ENCODE measurements at places on chromosomes 13 and 19.

DNA sequence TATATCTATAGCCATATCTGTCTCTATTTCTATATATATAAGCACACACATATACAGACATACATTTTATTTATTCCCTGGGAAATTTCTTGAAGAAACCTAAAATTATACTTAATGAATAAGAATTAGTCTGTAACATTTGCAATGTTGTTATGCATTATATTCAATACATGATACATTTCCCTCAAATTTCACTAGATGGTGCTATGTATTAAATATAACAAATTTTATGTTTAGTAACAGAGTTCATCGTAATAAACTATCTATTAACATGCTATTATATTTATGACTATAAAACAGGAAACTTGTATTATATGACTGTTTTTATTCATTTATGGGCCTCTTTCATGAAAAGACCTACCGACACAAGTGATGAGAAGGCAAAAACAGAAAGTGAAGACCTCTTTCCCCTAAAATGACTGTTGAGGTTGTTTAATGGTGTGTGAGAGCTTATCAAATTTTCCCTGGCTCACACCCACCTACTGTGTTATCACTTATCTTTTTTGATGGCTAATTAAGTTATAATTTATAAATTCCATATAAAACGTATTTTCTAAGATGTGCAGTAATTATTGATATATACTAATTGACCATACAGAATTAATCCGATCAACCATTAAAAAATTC is 881.9 kb downstream of the SLITRK6 start:
- DNase-seq, result no peak

GRCh38 chr19:13013649-13014048 is 18.4 kb downstream of the NFIX start:
- DNase-seq, result no peak

DNA sequence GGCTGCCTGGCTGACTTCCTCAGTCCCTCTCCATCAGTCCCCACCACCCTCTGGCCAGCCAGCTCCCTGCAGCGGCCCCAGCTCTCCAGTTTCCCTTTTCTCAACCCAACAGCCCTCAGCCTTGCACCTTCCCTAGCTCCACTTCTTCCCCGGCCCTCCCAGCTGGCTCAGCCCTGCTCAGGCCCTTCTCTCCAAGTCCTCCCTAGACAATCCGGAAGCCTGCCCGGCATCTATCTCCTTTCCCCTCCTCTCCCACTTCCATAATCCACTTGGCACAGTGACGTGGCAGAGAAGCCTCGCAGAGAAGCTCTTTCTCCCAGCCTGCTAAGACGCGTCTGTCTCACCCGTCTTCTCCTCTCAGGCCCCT is 1.1 kb downstream of the UBXN6 start:
- DNase-seq, result no peak

DNA sequence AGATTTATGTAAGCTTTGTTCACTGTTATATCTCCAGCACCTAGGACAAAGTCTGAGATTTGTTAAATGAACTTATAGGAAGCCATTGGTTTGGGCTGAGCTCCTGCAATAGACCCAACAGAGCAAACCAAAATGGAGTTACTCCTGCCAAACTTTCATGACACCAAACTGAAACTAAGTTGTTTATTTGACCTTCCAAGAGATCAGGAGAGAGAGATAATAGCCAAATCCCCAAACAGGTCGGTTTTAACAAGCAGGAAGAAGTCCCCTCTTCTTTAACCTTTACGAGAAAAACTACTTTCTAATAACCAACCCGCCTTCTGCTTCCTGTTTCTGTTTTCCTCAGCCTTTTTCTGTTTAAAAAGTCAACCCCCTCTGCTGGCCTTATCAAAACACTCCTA is 54.9 kb upstream of the ATP12A start:
- DNase-seq, result no peak

DNA sequence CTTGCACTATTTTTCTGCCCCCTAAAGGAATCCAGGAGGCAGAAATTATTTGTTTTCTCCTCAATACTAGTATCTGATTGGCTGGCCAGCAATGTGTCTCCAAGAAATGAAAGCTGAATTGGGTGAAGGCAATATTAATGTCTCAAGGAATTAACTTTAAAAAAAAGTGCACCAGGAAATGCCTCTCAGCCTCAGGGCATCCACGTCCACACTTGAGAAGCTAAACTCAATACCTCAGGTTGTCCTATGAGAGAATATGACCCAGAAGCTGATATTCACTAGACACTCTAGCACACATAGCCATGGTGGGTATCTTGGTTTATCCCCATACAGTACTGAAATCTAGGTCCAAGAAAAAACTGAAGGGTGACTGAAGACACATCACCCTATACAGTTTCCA is 2.1 kb downstream of the ZNF91 start:
- no peak for DNase-seq

- DNase-seq, result no peak
Measured at GRCh38 chr13:33611121-33611805, 206.7 kb upstream of the RFC3 start.

- DNase-seq, result no peak
Measured at GRCh38 chr13:35906636-35907035, 224.5 kb downstream of the DCLK1 start.

DNA sequence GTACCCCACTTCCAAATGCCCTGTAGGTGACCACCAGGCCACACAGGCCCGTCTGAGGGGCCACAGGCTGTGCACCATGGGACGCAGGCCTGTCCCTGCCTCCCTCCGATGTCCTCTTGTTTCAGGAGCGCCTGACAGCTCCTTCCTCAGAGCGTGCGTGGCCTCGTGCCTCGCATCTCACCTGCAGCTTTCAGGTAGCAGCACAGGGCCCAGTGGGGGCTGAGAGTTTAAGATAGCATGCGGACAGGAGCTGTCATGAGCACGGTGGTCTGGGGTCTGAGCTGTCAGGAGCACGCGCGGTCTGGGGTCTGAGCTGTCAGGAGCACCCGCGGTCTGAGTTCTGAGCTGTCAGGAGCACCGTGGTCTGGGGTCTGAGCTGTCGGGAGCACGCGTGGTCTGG is 40.1 kb downstream of the GAS6 start:
- no peak for DNase-seq

DNA sequence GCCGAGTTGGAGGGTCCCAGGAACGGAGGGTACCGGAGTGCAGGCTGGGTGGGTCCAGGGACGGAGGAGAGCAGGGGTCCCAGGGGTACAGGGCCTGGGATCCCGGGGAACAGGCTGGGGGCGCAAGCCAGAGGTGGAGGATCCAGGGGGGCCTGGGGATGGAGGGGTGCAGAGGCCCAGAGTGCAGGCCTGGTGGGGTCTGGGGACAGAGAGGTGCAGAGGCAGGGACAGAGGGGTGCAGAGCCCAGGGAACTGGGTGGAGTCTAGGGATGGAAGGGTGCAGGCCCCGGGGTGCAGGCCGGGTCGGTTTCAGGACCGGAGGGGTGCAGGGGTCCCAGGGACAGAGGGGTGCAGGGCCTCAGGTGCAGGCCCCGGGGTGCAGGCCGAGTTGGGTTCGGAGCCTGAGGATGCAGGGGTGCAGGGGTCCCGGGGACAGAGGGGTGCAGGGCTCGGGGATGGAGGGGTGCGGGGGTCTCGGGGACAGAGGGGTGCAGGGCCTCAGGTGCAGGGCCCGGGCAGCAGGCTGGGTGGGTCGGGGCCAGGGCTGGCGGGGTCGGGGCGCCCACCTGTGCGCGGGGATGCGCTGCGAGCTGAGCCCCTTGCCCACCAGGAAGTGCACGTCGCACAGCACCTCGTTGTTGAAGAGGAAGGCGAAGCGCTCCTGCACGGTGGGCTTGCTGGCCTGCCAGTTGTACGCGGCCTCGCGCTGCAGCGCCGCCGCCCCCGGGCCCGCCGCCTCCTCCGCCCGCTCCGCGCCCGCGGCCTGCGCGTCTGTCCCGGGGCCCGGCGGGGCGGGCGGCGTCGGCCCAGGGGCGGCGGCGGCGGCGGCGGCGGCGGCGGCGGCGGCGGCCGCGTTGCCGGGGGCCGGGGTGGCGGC is 545 bp downstream of the BTBD2 start:
- DNase-seq, result no peak

GRCh38 chr13:34459856-34460255 is 482.2 kb upstream of the NBEA start:
- DNase-seq, result no peak

GRCh38 chr19:46021531-46022041 is 1.3 kb downstream of the PGLYRP1 start:
- no peak for DNase-seq

- DNase-seq, result no peak
Measured at GRCh38 chr13:89554801-89555200, 1792.7 kb upstream of the MIR17HG start.

DNA sequence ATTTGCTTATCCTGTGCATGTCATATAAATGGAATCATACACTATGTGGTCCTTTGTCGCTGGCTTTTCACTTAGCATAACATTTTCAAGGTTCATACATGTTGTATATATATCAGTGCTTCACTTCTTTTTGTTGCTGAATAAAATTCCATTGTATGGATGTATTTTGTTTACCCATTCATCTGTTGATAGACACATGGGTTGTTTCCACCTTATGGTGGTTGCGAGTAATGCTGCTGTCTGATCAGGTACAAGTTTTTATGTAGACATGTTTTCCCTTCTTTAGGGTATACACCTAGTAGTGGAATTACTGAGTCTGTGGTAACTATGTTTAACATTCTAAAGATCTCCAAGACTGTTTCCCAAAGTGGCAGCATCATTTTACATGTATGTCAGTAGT is 102.5 kb downstream of the RNF17 start:
- no peak for DNase-seq

DNA sequence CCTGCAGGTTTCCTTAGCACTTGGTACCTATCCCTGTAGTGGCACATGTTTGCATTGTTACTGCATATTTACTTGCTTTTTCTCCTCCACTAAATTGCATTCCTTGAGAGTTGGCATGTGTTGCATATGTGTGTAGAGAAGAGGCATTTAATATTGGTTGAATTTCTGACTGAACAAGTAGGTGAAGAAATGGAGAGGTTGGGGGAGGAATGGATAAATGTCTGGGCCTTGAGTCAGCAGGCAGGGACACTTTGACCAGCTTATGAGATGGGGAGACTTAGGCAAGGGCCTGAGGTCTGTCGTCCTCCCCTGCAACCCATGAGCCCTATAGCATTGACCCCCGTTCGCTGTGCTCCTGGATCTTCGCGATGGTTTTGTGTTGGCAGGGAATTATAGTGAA is 2.0 kb upstream of the GPR18 start:
- DNase-seq, result no peak

GRCh38 chr19:30696514-30696913 is 324.3 kb downstream of the ZNF536 start:
- no peak for DNase-seq

DNA sequence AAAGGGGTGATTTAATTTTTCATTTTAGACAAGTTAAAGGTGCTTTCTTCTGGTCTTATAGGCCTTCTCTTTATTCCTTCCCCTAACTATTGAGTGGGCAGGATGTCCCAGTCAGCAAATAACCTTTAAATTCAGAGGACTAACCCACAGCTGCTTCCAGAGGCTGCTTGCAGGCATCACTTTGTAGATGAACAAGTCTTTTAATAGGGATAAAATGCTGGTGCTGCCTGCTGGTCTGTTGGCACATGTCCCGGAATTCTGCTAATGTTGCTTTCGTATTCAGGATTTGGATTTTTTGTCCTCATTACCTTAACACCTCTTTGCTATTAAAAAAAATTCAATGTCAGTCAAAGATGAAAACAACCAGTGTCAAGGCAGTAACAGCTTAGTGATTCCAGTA is 132.7 kb upstream of the KL start:
- DNase-seq, result no peak

DNA sequence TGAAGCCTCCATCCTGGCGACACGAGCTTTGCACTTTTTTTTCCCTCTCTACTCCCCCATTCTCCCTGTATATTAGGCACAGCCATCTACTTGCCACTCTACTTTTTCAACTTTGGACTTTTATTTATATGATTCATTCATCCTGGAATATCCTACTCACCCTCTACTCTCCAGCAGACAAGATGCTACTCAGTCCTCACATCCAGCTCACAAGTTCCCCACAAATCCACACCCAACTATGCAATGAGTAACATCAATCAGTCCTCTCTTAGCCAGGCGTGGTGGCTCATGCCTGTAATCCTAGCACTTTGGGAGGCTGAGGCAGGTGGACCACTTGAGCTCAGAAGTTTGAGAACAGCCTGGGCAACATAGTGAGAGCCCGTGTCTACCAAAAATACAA is 23.9 kb upstream of the URAD start:
- DNase-seq, result no peak

GRCh38 chr19:58001895-58002369 is 688 bp downstream of the ZNF606 start:
- no peak for DNase-seq

- DNase-seq, result no peak
Measured at GRCh38 chr19:7328647-7329046, 20.1 kb upstream of the ARHGEF18 start.

- DNase-seq, result no peak
Measured at GRCh38 chr19:38819231-38819920, 6.6 kb upstream of the LGALS4 start.

DNA sequence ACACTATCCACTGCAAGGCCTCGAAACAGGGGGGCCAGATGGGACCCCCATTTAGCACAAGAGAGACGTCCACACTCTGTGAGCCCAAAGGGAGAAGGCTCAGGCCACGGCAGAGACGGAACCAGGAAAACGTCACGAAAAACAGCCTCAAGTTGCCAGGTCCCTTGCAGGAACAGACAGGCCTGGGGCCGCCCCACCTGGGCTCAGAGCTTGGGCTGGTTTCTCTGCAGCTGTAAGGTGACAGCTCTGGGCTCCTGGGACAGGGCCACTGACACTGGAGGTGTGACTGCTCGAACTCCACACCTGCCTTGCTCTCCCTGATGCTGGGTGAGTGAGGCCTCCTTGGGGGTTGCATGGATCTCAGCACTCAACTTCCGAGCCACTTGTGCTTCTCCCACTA is 3.2 kb downstream of the ZNF787 start:
- DNase-seq, result no peak

- DNase-seq, result peak; percentile 36
Measured at GRCh38 chr13:102402290-102402689, 442 bp upstream of the FGF14 start.

- no peak for DNase-seq
Measured at GRCh38 chr19:38047641-38048040, 140.6 kb downstream of the SIPA1L3 start.

- DNase-seq, result no peak
Measured at GRCh38 chr13:24911133-24911908, 147.4 kb downstream of the RNF17 start.

All from stimulated activated CD4-positive, alpha-beta T cell treated with anti-CD3 and anti-CD28 coated beads, TNF-alpha, amount 100 ng/mL, for 48 hours (primary cell).